ENCODE measurements at places on chromosomes 1 and 21.

DNA sequence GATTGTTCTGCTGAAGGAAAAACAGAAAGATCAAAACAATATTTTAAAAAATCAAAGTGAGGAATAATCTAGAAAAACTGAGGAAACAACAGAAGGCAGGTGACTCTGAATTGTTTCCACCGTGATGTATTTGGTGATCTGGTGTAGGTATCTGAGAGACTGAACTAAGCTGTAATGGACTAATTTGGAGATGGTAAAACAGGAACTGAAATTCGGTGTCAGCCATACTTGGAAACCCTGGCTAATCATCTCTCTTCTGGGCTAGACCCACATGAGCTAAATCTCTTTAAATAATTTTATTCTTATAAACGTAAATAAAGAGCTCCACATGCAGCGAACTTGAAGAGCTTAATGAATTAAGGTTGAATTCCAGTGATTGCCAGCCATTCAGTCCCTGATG is 1226.1 kb downstream of the NCAM2 start:
- no peak for DNase-seq

GRCh38 chr1:150168960-150169601 is 19.4 kb downstream of the PLEKHO1 start:
- peak; percentile 23 for DNase-seq

GRCh38 chr1:37616330-37616729 is 18.4 kb downstream of the RSPO1 start:
- no peak for DNase-seq

- no peak for DNase-seq
Observed at GRCh38 chr21:45983981-45984551, 2.5 kb downstream of the COL6A1 start.

GRCh38 chr21:40768056-40768455 is 78.9 kb downstream of the DSCAM start:
- no peak for DNase-seq

DNA sequence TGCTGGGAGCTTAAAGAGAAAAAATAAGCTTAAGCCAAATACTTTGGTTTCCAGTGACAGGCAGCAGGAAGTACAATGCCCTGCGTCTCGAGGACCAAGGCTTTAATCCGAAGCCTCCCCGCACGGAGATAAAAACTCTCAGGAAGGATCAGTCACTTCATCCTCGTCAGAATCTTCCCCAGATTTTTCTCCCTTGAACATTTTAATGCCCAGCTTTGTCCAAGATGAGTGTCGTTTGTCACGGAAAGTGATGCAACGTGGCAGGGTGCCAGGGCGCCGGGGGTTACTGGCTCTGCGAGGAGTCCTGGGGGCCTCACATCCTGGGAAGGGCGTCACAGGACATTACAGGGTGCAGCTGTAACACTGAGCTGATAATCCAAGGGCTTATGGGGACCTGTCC is 25.2 kb upstream of the PCBP3 start:
- no peak for DNase-seq

GRCh38 chr1:19010995-19011844 is 54.7 kb upstream of the IFFO2 start:
- no peak for DNase-seq

DNA sequence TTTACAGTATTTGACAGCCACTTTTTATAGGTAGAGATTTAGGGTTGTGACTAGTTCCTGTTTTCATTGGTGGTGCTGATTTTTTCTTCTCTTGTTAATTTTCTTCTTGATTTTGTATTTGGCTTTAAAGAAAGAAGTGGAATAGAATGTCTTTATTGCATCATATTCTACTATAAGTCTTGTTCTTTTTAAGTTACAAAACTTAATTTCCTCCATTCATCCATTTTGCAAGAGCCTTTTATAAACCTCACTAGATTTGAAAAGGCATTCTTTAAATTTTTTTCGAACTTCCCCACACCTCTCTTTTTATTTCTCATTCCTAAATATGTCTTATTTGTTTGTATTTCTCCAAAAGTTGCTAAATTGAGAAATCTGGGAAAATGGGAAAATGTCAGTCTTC is 1368.6 kb upstream of the ADGRL4 start:
- no peak for DNase-seq

DNA sequence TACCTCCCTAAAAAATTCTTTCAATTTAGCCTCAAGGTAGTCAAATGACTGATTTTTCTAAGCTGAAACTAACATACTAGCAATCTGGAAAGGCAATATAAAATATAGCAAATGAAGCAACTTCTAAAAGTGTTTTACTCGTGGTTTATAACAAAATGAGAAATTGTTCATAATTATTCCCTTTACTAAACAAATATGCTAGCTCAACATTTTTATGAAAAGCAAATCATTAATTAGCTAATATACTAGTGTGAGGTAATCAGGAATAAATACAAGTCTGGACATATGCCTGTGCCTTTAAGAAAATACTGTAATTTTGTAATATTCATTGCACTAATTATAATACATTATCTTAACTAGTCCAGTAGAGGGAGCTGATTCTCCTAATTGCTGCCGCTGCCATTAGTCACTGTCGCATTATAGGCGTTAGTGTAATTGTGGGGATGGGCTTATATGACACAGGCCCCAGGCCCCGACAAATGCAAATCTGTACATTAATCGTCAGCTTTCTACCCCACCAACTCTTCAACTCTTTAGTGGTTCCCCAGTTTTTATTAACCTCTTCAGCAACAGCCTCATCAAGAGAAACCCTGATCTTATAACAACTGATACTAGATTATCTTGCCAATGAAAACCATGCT is 160.9 kb downstream of the GABPA start:
- no peak for DNase-seq

- no peak for DNase-seq
Observed at GRCh38 chr1:151905070-151905442, 4.3 kb downstream of the THEM4 start.

GRCh38 chr1:96364576-96364975 is 357.0 kb upstream of the PTBP2 start:
- DNase-seq = no peak

DNA sequence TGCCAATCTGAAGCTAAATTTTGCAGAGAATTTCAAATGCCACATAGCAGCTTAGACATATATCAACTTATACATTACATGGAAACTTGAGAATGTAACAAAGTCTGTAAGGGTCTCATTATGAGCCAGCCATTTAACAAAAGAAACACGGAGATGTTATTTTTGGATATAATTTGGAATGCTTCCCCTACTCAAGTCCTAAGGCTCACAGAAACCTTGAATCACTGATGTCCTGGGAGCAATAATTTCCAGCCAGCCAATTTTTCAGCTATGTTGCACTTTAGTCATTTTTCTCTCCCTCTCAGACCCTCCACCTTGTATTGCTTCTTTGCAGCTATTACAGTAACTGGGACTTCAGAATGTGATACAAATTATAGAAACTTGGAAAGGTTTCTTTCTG is 56.9 kb downstream of the EIF2B3 start:
- DNase-seq = no peak

DNA sequence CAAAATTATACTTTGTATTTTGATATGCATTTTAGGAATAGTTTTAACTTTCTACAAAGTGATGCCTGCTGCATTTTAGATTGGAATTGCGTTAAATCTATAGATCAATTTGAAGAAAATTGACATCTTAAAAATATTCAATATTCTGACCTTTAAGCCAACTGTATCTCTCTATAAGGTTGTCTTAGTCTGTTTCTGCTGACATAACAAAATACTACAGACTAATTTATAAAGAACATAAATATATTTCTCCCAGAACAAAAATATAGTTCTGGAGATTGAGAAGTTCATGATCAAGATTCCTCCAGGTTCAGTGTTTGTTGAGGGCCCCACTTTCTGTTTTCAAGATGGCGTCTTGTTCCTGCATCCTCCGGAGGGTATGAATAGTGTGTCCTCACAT is 73.6 kb upstream of the NEGR1 start:
- DNase-seq = no peak

DNA sequence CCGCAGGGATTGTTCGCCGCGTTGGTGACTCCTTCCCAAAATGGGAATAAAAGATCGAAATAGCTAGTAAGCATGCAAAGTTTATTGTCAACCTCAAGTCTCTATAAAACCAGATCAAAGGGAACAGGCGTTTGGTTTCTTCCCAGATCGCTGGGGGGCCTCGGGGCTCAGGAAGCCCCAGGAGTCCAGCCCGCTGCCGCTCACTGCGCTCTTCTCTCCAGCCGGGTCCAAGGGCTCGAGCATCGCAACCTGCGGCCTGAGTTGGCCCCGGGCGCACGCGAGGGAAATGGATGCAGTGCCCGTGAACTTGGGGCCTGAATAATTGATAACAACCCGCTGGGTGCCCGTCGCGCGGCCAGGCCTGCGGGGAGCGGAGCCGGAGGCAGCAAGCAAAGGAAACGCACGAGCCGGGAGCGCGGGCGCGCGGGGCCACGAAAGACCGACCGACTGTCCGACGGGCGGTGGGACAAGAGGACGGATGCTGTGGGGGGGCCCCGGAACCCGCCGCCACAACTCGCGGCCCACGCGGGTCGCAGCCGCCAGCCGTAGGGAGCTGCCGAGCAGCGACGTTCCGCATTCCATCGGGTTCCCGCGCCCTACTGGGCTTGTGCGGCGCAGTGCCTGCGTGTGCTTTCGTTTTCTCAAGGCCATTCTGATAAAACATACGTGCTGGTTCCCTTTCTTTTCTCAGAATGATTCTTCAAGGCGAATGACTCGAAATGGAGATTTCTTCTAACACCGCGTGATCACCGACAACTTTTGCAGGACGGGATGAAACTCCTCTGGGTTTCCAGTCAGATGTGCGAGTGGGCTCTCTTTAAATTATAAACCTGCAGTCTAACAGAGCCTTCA is 14.0 kb upstream of the ALX3 start:
- no peak for DNase-seq

GRCh38 chr21:36980280-36981048 is 14.0 kb upstream of the HLCS start:
- peak; percentile 54 for DNase-seq

DNA sequence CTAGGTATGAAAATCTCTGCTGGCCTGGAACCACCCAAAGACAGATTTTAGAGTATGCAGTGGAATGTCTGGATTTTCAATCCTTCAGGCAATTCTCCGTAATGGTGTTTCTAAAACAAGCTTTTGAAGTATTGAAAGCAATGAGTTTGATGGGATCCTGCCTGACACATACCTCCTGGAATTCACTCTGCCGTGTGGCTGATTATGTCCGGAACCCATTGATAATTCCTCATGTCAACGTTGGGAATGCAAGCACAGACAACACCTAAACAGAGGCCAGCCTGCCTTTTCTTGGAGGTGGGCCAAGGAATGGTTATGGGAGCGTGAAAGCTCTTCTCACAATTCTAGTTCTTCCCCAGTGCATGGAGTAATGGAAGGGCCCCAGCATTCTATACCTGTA is 168.9 kb upstream of the HMCN1 start:
- no peak for DNase-seq

Data from substantia nigra (tissue), 51 donors.